ENCODE measurements at places on chromosomes 5 and 9. TPM values are rescaled to one million over a fixed set of nuclear protein-coding genes. Genes with fewer than 3 reads are reported as not detected.

Gene RLN1
- 0.65 TPM for polyA plus RNA-seq

Gene ZNF354B
- 32.3 TPM for polyA plus RNA-seq

Gene PCDHGB4
- polyA plus RNA-seq: 6.2 TPM

Gene ASPN
- polyA plus RNA-seq: 8.4 TPM

Gene FOXD4L5
- polyA plus RNA-seq: 0.39 TPM

Gene LEAP2
- polyA plus RNA-seq: 9.9 TPM

Gene LOX
- 36.5 TPM for polyA plus RNA-seq

DNA sequence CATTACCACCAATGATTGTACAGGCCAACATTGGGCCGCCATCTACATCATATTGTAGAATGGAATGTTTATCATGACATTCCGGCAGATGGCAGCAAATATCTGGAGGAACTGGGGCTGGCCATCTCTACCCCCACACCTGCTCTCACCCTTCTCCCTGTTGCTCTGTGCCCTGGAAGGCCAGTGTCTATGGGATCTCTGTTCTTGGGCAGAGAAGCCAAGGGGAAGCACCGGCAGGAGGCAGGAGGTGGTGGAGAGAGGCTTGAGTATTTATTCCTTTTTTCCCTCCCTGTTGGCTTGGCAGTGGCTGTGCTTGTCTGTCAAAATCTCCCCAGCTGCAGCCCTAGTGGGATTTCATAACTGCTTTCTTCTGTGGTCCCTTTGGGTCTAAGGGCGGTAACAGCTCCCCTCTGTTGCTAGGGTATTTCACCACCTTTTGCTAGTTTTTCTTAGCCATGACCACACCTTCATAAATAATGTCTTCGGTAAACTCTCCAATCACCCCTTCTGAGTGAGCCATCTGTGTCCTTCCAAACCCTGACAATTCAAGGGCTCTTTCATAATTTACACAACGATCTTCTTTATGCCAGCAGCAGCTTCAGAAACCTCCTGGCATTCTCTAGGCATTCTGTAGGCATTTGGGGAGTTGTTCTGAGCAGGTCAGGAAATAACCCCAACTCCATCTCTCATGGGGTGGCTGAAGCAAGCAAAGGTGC lies 225.8 kb downstream of the MELK start:
- no peak for DNase-seq

DNA sequence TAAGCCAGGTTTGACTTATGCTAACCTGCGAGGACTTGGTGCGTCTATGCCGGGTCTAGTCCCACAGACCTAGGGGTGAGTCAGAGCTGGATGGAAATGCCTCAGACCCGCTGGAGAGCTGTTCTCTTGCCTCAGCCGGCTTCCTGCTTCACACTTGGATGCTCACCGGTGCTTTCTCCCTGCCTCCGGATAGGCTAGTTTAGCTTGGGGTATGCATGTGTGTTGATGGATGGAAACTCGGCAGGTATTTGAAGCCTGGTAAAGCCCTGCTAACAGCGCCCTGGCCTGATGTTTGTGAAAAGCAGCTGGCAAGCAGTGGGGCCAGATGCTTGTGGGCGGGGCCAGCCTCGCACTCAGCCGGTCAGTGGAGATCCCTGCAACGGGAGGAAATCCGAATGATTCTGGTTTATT lies 29.3 kb downstream of the PRRC2B start:
- peak; percentile 84 for DNase-seq

- DNase-seq: peak; percentile 83
Observed at GRCh38 chr9:130107234-130107861, 53.6 kb downstream of the GPR107 start.

DNA sequence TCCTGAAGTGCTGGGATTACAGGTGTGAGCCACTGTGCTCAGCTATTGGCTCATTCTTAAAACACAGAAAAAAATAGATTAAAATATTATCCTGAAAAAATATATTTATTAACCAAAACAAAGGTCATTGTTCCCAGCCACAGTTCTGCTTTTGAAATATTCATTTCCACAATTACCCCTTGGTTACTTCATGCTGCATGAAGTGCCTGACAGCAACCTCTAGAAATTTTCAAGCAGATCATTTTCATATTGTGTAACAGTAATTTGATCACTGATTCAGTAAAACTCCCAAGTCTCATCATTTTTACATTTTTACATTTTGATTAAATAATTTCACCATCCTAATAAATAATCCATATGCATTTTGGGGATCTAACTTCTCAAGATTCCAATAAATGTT lies 18.8 kb upstream of the GNAQ start:
- DNase-seq: no peak

- no peak for DNase-seq
Observed at GRCh38 chr5:43589310-43589709, 13.7 kb upstream of the NNT start.

DNA sequence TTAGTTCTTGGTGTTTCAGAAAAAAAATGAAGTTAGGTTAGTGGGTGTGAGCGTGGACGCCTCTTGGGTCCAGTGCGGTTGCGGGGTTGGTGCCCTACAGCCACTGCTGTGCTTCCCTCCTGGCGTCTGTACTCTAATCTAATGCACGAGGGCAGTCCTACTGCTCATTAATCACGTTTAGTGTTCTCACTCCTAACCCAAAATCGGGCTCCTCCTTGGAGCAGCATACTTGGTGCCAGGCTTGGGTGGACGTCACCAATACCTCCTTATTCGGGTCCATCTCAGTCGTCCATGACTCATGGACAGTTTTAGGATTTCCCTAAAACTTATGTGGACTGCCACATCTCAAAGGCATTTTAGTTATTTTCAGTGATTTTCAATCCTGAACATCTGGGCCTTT lies 41.6 kb downstream of the TRIO start:
- DNase-seq: no peak

DNA sequence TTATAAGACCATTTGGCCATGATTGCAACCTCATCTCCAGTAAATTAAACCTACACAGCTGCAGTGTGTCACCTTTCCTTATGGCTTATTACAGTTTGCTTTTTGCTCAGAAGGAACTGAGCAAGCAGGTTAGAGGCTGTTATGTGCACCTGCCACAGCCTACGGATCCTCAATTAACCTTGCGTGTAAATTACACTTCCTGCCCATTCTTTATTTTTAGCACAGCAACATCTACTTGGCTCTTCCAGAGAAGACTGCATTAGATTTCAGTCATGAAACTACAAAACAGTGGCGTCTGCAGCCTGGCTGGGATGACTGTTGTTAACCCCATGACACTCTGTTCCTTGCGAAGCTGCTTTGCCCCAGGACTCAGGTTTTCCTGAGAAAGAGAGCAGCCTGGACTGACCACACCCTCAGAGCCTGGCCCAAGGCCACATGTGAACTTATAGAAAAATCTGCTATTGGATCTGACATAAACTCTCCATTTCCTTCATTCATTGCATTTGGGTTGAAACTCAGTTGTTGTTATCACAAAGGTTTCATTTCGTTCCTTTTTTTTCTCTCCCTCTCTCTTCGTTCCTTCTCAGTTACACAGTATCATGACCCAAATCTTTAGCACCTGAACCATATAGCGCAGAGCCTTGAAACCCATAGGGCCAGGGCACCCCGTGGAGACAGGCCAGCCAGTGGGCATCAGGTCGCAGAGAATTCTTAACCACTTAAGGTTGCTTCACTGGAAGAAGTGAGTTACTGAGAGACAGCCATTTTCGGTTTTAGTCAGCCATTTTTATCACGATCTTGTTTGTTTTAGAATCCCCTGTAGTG lies 138.6 kb downstream of the PALM2AKAP2 start:
- DNase-seq: peak; percentile 81

GRCh38 chr5:173660481-173661280 lies 44.2 kb upstream of the BOD1 start:
- DNase-seq: no peak

- no peak for DNase-seq
Observed at GRCh38 chr9:110104261-110104809, 103.6 kb downstream of the C9orf152 start.

DNA sequence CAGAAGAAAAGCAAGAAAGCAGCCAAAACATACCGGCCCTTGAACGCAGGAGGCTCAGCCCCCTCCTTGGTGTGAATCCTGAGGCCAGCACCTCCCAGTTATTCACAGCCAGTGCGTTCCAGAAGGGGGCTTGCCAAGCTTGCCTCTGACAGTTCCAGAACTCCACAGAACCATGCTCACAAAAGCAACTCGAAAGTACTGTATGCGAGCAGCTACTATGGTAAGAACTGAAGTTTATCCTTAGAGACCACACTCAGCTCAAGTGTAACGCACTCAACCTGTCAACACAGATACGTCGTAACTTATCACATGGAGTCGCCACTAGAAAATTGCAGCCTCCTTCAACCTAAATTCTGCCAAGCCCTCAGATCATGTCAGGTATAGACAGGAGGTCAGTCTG lies 1.4 kb downstream of the UBAC1 start:
- DNase-seq: no peak

DNA sequence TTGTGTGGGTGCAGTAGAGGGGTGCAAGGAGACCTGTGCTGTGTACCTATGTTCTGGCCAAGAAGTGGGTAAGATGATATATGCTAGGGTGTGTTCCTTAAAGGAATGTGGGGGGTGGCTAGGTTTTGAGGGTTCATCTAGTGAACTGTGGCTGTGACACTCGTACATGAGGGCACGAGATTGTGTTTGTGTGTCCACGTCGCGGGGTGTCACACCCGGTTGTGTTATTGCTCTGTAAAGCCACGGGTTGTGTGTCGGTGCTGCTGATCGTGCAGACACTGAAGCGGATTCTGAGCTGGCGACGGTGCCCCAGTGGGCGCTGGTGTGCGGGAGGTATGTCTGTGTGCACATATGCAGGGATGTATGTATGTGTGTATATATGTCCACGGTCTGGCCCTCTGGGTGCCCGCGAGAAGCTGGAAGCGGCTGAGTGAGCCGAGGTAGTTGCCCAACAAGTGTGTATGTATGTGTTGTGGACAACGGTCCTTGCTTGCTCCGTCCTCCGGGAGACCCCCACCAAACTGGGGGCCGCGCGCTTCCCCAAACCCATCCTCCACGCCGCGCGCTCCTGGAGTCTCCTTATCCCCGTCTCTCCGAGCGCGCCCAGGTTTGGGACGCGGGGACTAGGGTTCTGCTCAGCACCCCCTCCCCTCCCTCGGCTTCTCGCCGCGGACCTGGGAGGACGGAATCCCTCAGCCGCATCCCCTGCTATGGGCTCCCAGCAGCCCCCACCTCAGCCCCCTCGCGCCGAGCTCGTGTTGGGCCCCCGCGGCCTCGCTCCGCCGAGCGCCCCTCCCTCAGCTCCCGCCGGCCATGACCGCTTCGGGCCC lies 639 bp downstream of the PCDH1 start:
- no peak for DNase-seq

DNA sequence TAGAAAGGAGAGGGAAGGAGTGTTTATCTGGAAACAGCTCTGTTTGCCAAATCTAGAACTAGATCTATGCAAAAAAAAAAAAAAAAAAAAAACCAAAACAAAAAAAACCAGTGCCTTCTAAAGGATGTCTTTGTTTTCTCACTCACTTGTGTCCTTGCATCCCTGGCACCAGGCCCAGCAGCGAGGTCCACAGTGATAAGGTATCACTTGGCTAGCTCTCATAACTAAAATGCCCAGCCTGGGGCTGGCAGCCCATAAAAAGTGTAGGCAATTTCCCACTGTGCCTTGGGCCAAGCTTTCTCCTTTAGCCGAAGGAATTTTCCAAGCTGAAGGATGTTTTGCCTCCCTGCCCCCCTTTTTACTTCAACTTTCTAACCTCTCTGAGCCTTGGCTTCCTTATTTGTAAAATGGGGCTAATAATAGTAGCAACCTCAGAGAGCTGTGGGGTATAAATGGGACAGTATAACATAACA lies 20.8 kb downstream of the RGS3 start:
- no peak for DNase-seq

Measured in renal pelvis (tissue), 12 donors.